ENCODE measurements at places on chromosomes 5 and 9. TPM values are rescaled to one million over a fixed set of nuclear protein-coding genes. Genes with fewer than 3 reads are reported as not detected.

- H3K4me1 ChIP-seq: no peaks in the 10 kb centered on the region
- no peaks in the 10 kb centered on the region for H3K27me3 ChIP-seq
- H3K4me3 ChIP-seq: no peak overlapping the region
- DNase-seq: no peak
- H3K36me3 ChIP-seq: no peaks in the 10 kb centered on the region
Measured at GRCh38 chr9:14383294-14383693, 69.4 kb upstream of the NFIB start.

The LMNB1 gene
- 117 TPM for total RNA-seq

- peaks cover 96% of the 10 kb centered on the region for H3K27me3 ChIP-seq
- H3K4me3 ChIP-seq: no peak overlapping the region
Measured at GRCh38 chr5:1200495-1201326, 684 bp upstream of the SLC6A19 start.

DNA sequence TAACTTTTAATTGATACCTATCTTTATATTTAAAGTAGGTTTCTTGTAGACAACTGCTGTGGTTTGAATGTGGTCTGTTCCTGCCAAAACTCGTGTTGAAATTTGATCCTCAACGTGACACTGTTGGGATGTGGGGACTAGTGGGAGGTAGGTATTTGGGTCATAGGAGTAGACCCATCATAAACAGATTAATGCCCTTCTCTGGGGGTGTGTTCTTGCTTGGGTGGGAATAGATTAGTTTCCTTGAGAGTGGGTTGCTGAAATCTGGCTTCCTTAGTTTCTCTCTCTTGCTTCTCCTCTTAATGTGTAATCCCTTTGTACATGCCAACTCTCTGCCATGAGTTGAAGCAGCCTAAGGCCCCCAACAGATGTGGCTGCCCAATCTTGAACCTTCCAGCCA, 34.6 kb upstream of the IPPK start:
- H3K4me3 ChIP-seq: no peak overlapping the region
- H3K27ac ChIP-seq: no peak overlapping the region
- no peaks in the 10 kb centered on the region for H3K36me3 ChIP-seq
- 0 out of 2 replicates have a peak, but pooled peaks cover 5% of the 10 kb centered on the region for H3K4me1 ChIP-seq

The MZB1 gene
- total RNA-seq: 0.50 TPM

The PLPPR1 gene
- total RNA-seq: not detected

- no peak overlapping the region for H3K27ac ChIP-seq
- no peak for DNase-seq
- no peaks in the 10 kb centered on the region for H3K4me1 ChIP-seq
- H3K4me3 ChIP-seq: no peak overlapping the region
- H3K36me3 ChIP-seq: no peaks in the 10 kb centered on the region
- peaks cover 49% of the 10 kb centered on the region for H3K27me3 ChIP-seq
Measured at GRCh38 chr5:158840193-158840592, 259.5 kb downstream of the EBF1 start.

DNA sequence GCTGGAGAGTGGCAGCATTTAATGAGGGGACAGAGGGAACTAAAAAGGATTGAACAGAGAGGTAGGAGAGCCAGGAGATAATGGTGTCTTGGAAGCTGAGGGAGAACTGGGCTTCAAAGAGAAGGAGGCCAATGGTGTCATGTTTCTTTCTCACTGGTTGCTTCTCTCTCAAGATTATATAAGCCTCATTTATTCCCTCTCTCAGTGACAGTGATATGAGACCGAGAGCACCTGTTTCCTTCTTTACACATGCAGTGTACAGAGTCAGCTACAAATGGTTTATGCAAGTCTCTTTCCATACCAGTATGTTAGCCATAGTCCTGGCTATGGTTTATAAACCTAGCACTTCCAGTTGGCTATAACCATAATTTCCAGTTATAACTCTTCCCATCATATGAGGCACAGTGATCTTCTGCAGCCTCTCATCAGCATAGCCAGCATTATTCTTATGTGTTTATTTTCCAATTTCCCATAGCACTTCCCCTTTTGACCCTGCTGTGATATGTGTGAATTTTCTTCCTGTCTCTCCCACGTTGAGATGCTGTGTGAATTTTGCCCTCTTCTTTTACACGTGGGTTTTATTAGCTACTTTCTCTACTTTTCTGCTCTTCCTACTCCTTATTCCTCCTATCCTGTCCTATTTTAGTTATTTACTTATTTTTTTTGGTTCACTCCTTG, 71.2 kb downstream of the UNC13B start:
- no peak overlapping the region for H3K27ac ChIP-seq
- H3K36me3 ChIP-seq: no peaks in the 10 kb centered on the region
- DNase-seq: no peak
- no peaks in the 10 kb centered on the region for H3K4me1 ChIP-seq
